ENCODE measurements at places on chromosomes 3 and 15.

- DNase-seq: no peak
Measured at GRCh38 chr15:65558336-65558735, 28.1 kb downstream of the HACD3 start.

- no peak for DNase-seq
Measured at GRCh38 chr3:54071601-54072000, 50.8 kb upstream of the CACNA2D3 start.

DNA sequence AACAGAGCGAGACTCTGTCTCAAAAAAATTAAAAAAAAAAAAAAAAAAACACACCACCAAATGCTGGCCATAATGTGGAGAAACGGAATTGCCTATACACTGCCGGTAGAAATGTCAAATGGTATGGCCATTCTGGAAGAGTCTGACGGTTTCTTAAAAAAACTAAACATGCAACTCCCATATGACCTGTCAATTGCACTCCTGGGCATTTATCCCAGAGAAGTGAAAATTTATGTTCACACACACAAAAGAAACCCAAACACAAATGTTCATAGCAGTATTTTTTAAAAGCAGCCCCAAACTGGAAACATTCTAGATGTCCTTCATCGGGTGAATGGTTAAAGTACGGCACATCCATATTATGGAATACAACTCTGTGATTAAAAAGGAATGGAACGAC, 66.1 kb downstream of the LRIG1 start:
- no peak for DNase-seq

GRCh38 chr15:89370978-89371227, 36.3 kb upstream of the POLG start:
- no peak for DNase-seq

DNA sequence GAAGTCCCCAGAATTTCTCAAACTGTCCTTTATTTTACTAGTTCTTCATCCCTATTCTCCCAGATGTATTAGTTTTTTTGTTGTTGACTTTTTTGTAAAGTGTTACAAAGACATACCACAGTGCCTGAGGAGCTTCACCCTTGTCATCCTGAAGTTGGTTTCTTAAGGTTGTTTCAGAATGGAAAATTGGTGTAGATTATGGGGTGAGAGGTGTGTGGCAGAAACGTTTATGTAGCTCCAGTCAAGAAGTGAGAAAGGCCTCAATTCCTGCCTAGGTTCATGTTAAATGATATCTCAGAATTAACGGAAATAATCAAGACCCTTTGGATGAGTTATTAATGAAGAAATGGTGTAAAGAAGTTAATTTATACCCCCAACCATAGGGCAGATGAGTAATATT, 6.8 kb downstream of the EDEM1 start:
- DNase-seq: no peak

- DNase-seq: no peak
Measured at GRCh38 chr3:177982034-177982433, 554.2 kb upstream of the KCNMB2 start.

GRCh38 chr3:134216191-134216764, 34.4 kb downstream of the RYK start:
- DNase-seq: no peak

GRCh38 chr15:92817339-92817886, 82.7 kb upstream of the CHD2 start:
- DNase-seq: no peak

- no peak for DNase-seq
Measured at GRCh38 chr3:181704421-181705085, 7.2 kb upstream of the SOX2 start.

- DNase-seq: peak; percentile 40
Measured at GRCh38 chr15:88834211-88834812, 31.1 kb downstream of the ACAN start.

- DNase-seq: no peak
Measured at GRCh38 chr3:50982540-50983325, 308.0 kb downstream of the DOCK3 start.

DNA sequence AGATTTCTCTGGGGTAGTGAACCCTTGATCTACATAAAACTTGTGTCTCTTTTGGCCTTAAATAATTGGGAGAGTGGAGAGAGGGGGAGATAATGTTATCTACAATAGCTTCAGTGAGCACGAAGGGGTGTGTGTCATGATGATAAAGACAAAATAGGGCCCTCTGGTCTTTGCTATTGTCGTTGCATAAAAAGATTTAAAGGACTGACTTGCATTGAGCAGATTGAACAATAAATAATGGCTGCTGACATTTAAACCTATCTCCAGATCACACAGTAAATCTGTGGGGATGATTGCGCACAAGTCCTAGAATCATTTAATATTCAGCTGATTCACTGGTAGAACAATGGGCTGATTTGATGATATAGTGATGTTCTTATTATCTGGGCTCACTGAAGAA, 71.3 kb upstream of the GAP43 start:
- no peak for DNase-seq

DNA sequence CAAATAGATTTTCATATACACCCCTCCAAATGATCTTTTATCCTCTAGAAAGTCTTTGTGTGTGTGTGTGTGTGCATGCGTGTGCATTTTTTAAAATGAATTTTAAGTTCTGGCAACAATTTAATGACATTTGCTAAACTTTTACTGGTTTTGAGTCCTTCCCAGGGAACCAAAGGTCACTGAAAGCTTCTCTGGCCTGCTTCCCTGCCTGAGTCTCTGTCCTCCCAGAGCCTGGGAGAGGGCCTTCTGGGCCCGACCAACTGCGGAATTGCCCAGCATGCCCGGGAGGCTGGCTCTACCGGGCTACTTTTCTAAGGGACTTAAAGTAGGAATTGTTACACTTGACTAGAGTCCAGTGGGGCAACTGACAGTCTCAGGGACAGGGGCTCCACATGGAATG, 7.4 kb upstream of the RBPMS2 start:
- DNase-seq: no peak

GRCh38 chr3:66789580-66790237, 208.4 kb upstream of the KBTBD8 start:
- no peak for DNase-seq

GRCh38 chr15:69305933-69306568, 7.3 kb downstream of the PAQR5 start:
- DNase-seq: no peak

DNA sequence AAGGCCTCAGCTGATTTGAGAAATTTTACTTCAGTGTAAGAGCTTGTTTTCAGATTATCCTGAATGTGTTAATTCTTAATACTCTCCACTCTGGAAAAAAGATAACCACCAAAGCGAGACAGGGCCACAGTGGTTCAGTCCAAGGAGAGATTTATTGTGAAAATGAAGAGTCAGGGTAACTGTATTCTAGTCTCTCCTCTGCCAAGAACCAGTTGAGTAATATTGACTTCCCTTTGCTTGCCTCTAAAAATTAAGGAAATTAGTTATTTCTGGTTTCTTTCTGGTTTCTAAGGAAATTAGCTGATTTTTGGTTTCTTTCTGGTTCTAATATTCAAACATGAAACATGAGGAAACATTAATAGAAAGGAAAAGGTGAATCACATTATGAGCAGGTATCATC, 34.9 kb downstream of the PPP1R2 start:
- no peak for DNase-seq

DNA sequence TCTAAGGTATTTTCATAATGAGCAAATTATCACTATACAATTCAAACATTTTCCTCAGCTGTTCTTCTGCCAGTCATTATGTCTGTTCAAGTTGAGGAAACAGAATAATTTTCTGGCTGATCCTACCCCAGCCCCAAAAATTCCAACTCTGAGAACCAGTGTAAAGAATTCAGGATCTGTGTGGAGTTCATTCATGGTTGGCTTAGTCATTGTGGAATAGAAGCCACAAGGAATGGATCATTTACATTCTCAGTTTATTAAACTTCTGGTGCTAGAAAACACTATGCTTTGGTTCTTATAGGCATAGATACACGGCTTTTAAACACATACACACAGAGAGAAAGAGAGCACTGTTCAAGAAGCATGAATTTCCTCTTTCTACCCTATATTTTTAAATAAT, 134.6 kb downstream of the CMSS1 start:
- DNase-seq: no peak

DNA sequence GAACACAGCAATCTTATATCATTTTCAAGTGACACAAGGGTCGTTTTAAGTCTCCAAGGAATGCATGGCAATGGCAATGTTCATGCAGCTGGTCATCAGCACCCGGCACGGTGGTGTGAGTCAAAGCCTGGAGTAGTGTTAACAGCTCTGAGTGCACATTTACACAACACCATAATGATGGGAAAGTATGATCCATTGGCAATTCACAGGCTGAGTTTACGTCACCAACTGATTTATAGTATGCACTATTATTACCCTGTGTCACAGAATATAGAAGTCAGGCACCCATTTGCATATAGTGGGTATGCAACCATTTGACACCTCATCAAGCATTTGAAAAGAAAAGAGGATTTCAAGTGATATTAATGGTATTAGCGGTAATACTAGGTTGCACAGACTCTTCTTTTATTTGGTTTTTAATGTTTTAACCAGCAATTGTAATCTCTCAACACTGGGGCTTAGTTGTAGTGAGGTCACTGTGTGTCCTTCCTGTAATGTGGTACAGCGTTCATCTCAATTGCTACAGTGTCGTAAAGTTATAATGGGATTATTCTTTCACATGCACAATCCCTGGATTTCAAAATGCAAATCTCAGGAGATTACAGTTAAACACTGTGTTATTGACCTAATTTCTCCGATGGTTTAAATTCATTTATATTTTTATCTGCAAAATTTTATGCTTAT, 113.8 kb downstream of the C3orf38 start:
- no peak for DNase-seq

DNA sequence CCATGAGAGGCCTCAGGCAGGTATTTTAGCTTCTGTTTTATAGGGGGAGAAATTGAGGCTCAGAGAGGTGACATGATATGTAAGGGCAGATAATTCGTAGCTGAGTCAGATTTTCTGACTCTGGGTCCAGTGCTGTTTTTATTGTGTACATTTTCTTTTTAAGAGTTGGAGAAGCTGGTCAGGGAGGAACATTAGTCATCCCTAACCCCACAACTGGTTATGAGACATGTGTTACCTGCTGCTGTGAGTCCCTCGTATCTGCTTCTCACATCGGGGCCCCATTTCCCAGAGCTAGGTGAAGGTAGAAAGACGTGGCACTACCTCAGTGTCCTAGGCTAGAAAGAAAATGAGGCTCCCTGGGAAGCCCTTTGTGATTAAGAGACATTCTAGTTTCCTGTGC, 28.6 kb downstream of the GALNT15 start:
- peak; percentile 38 for DNase-seq

DNA sequence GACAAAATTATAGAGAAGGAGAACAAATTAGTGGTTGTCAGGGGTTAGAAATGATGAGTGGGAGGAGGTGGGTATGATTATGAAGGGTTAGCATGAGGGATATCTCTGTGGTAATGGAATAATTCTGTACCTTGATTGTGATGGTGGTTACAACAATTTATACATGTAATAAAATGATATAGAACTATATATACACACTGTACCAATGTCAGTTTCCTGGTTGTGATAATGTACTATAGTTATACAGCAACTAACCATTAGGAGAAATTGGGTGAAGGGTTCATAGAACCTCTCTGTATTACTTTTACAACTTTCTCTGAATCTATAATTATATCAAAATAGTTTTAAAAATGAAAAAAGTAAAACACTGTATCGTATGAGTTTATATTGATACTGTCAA, 148.1 kb downstream of the ZNF621 start:
- no peak for DNase-seq

DNA sequence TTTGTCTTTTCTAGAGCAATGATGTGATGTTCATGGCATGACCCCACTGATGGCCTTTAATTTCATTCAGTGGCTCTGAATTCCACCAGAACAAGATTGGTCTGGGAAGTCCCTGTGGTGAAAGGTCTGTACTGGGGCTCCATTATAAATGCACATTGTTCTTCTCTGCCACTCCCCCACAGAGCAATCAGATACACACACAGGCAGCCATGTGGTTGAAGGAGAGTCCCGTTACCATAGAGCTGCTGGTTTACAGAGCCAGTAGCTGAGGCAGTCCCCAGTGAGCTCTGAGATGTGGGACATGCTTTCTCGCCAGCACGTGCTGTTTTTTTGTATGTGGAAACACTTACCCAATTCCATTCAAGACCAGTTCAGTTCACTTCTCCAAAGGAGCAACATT, 172.7 kb upstream of the TRIM42 start:
- DNase-seq: no peak

DNA sequence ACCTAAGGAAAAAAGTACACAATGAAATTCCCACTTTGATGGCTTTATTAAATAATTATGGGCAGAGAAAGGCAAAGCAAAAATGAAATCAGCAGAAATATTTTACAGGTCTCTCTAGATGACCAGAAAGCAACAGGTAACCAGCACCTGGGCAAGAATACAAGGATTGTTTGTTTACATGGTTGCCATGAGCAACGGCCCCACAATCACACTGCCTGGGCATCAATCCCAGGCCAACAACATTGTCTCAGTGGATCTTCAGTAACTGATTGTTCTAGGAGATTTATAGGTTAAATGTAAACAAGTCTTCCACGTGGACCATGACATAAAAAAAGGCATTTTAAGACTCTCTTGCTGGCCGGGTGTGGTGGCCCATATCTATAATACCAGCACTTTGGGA, 82.6 kb downstream of the PDZRN3 start:
- DNase-seq: no peak

DNA sequence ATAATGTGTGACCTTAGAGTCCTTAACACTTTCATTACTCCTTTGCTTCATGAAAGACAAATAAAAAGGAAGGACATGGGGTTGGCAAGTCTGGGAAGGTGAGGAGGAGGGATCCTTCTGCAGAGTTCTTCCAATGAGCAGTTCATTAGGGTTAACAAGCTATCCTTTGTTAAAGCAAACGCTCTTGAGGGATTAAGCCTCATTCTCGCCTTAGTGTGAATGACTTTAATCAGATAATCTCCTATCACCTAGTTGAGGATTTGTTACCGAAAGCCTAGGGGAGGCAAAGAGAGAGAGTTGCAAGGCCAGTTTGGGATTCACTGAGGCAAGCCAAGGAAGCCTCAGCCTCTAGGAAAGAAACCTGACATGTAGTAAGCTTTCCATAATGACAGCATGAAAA, 7.4 kb upstream of the MBNL1 start:
- no peak for DNase-seq

- DNase-seq: no peak
Measured at GRCh38 chr15:74228723-74229081, 7.4 kb upstream of the CCDC33 start.

DNA sequence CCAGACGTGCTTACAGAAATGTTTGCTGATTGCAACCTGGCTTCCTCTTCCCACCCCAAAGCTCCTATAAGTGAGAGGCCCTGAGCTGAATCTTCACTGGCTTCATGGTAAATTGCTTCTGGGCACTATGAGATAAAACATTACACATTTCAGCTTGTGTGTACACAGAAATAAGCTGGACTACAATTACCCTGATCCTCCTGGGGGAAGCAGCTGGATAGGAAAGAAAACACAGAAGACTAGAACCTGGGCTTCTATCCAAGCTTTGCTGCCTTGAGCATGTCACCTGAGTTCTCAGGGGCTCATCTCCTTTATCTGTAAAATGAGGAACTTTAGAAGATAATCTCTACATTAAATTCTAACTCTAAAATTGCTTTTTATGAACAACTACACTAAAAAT, 40.3 kb downstream of the THBS1 start:
- no peak for DNase-seq

All from stimulated activated CD8-positive, alpha-beta memory T cell treated with anti-CD3 and anti-CD28 coated beads, Interleukin-4, amount 100 ng/mL, for 48 hours (primary cell).